Umbilical cord (tissue), 2 donors: ENCODE measurements at places on chromosomes 3 and 15.

DNA sequence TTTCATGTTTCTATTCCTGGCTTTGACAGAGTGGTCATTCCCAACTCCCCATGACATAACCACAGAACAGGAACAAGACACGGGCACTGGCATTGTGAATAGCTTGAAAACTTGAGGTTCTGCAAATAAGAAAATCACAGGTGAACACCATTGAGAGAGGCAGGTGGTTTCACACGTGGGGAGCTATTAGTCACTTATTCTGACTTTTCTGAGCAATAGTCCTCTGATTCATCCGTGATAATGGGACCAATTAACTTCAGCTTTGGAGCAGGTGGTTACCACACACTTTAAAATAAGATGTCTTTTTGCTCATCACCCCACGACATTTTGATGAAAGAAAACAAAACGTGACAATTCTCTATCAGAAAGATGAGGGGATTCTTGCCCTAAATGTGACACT lies 224.7 kb downstream of the KLF13 start:
- DNase-seq, result no peak

DNA sequence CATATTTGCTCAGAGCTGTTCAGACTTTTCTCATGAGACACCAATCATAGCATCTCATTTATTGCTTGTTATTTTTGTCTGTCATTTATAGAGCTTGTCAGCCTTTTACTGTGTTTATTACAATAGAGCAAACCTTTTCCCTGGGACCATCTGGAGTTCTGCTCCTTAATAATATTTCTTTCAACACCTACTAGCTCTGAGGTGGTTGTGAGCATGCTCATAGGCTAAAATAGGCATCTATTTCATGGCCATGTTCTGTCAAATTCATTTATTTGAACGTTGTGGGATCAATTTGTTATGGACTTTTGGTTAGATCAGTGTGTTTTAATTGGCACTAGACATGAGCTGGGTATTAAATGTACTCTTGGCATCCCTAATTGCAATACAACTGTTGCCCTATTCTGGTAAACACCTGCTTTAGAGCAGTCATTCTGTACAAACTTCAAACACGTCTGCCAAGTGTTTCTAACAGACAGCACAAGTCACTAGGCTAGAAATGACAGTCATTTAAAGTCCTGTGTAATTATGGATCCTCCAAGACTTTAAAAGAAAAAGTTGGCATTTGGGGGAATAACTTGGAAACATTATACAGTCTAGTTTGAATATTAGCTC lies 766.3 kb downstream of the ZNF385D start:
- DNase-seq, result no peak

DNA sequence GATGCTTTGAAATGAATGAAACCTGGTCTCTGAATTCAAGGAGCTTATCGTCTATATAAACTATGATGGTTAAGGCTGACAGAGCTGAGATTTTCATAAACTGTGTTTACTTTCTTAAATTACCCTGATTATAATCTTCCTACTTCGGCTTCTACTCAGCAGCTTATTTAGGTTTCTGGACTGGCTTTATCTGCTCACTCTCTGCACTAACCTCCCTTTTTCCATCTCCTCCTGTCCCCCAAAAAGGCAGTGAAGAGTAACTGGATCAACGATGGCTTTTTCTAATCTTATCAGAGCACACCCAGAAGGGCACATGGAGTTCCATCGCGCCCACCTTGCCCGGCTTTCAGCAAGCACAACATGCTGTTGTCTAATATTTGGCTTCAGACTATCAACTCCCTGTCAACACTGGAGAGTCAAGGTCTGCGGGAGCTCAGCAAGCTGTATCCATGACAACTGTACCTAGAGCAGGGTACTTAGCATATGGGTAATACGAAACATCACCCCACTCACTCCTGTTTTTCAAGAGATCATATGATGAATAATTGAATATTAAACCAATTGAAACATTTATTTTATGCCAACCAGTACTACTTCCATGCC lies 417.3 kb downstream of the GABRB3 start:
- DNase-seq, result no peak

DNA sequence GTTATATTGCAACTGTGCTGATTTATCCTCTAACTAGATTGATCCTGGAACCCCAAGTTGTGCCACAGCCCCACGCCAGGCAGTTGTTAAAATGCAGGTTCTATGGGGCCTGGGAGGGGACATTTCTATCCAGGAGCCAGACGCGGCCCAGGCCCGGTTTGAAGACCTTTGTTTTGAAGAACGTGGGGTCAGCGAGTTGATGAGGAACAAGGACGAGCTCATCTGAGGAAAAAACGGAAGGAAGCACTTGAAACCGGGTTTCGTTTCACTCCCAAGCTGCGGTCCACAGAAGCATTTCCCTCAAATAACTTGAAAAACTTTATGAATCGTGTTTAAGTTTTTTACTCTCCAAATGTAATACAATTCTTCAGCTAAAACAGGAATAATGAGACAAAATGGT lies 76.4 kb downstream of the CHSY1 start:
- DNase-seq, result no peak

GRCh38 chr15:34311563-34311962 lies 26.0 kb downstream of the SLC12A6 start:
- DNase-seq, result no peak

GRCh38 chr15:33150971-33151370 lies 43.5 kb downstream of the FMN1 start:
- DNase-seq, result no peak

DNA sequence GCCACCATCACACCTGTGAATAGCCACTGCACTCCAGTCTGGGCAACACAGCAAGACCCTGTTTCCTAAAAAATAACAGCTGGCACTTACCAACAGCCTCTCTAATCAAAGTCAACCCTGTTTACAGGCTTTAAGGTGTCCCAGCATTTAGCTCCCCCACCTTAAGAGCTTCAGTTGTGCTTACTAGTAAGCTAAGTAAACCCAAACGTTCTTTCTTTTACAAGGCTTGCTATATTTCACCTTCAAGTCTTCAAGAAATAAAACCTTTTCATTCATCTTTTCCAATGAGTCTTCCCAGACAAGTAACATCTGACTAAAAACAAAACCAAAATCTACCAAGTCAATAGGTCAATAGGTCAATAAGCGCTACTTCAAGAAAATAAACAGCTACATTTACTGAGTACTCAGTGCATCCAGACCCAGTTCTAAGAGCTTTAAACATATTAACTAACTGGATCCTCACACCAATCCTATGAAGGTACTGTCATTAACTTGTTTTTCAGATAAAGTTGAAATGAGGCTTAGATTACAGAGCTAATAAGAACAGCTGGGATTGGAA lies 62.4 kb downstream of the PBRM1 start:
- no peak for DNase-seq

GRCh38 chr3:66561367-66561766 lies 60.5 kb upstream of the LRIG1 start:
- DNase-seq, result no peak

- DNase-seq, result no peak
Observed at GRCh38 chr15:38588672-38589071, 24.1 kb upstream of the RASGRP1 start.
